ENCODE measurements at places on chromosomes 7 and 10.

DNA sequence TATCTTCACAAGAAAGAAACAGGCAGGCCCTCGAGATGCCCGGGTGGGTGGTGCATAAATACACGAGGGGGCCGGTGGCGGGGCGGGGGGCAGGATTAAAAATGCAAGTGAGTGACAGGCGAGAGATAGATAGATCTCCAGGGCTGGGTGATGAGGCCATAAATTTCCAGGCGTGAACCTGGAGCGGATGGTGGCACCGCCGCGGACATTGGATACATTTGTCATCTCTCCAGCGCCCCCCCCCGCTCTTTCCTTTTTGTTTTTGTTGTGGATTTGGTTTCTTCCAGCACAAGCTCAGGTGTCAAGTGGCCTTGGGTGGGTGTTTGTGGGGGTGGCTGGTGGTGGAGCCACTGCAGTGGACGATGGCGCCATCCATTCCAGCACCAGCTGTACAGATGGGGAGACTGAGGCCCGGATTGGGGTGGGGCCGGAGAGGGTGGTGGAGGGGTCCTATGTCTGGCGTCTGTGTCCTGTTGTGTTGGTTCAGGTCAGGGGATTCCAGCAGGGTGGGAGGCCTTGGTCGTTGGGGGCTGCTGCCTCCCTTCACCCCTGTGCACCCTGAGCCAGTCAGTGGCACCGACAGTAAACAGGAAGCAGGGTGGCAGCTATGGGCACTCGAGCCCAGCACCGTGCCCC is 2.9 kb downstream of the ELFN1 start:
- DNase-seq: peak; percentile 48

GRCh38 chr7:152894295-152895170 is 135.0 kb downstream of the ACTR3B start:
- DNase-seq: no peak

- DNase-seq: no peak
Measured at GRCh38 chr10:19730167-19730906, 85.9 kb upstream of the PLXDC2 start.

GRCh38 chr7:47846138-47846836 is 102.0 kb downstream of the PKD1L1 start:
- DNase-seq: no peak

DNA sequence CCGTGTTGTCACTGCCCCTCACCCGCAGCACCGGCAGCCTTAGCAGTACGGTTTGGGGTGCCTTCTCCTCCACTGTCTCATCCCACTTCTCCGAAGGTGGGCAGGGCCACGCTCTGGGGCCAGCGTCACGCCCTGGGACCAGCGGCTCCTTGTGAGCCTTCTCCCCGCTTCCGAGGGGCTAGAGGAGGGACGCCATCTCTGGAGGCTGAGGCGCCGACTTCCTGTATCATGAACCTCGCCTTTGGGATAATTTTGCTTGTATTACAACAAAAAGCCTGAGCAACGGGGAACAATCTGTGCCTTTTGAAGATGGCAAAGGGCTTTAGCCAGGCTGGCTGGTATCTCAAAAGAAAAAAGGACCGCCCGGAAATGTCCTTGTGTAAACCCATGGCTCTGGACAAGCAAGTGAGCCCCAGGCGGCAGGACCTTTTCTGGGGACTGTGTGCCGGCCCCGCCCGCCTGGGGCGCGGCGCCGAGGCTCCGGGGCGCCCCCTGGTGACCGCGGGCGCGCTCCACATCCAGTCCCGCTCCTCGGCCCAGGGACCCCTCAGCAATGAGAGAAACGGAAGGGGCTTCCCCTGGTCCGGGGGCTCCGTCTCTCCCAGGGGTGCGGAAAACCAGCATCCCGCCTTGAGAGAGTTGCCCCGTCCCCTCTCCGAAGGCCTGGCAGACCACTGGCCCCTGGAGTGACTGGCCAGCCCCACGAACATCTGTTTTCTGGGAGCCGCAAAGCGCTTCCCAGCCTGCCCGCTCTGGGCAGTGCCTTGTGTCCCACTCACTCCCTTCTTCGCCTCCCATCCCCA is 3.8 kb downstream of the DEPP1 start:
- peak; percentile 84 for DNase-seq

- no peak for DNase-seq
Measured at GRCh38 chr7:24152356-24152755, 131.6 kb upstream of the NPY start.

GRCh38 chr7:93092757-93093370 is 24.9 kb downstream of the SAMD9 start:
- no peak for DNase-seq
